ENCODE measurements at places on chromosomes 3 and 15. TPM values are rescaled to one million over a fixed set of nuclear protein-coding genes. Genes with fewer than 3 reads are reported as not detected.

CACNA2D3 gene
- total RNA-seq = 69.7 TPM

CAND2 gene
- total RNA-seq = 16.8 TPM

PRSS50 gene
- not detected for total RNA-seq

TUSC7 gene
- total RNA-seq = not detected

KIF7 gene
- total RNA-seq = 5.1 TPM
